Activated naive CD4-positive, alpha-beta T cell treated with anti-CD3 and anti-CD28 coated beads, Interleukin-2, amount 10 ng/mL, durations not matched to agents 7 days and 5 days (primary cell): ENCODE measurements at places on chromosomes 11 and 22.

DNA sequence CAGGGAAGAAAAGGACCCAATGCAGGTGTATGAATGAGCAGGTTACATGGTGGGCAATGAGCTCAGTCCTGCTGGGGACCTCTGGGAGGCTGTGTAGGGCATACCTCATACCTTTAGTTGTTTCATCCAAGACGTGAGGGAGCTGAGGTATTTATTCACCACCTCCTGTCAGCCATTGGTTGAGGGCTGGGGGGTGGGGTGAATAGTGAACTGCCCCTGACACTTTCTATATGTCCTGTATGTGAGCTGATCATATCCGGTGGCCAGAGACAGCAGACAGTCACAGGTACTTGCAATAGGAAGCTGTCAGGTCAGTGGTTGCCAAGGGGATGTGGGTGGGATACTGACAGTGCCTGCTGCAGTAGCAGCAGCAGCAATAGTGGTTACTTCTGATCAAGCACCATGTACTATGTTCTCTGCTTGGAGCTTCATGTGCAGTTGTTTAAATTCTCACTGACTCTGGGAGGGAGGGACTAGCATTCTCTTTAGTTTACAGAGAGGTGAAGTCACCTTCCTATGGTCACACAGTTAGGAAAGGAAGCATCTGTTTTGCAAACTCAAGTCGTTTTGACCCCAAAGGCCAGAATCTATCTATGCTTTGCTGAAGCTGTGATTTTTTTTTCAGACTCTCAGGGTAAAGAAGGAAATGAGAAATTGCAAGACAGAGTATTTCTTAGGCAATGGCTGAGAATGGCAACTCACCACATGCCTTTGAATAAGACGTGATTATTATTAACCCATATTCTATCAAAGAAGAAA lies 54.0 kb downstream of the MIAT start:
- H3K27me3 ChIP-seq: no peaks in the 10 kb centered on the region
- H3K36me3 ChIP-seq: peaks cover 31% of the 10 kb centered on the region
- H3K27ac ChIP-seq: peak overlapping the region; percentile 24
- H3K4me1 ChIP-seq: peaks cover 8% of the 10 kb centered on the region
- no peak for DNase-seq

DNA sequence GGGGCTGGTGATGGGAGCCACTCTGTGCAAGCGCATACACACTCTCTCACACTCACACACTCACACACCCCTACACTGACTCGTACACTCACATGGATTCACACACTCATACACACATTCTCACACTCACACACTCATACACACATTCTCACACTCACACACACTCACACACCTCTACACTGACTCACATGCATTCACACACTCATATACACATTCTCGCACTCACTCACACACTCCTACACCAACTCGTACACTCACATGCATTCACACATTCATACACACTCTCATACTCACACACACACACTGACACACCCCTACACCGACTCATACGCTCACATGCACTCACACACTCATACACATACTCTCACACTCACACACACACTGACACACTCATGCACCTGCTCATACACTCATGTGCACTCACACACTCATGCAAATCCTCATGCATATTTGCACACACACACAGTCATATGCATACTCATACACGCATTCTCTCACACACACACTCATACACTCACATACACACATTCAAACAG lies 5.1 kb downstream of the KRTAP5-11 start:
- peaks cover 2% of the 10 kb centered on the region for H3K4me1 ChIP-seq
- DNase-seq: no peak
- no peaks in the 10 kb centered on the region for H3K36me3 ChIP-seq

- DNase-seq: no peak
- H3K27ac ChIP-seq: no peak overlapping the region
- H3K27me3 ChIP-seq: peaks cover 55% of the 10 kb centered on the region
- no peaks in the 10 kb centered on the region for H3K4me1 ChIP-seq
These were observed 22.1 kb upstream of the BDNF start for GRCh38 chr11:27722117-27722952.

DNA sequence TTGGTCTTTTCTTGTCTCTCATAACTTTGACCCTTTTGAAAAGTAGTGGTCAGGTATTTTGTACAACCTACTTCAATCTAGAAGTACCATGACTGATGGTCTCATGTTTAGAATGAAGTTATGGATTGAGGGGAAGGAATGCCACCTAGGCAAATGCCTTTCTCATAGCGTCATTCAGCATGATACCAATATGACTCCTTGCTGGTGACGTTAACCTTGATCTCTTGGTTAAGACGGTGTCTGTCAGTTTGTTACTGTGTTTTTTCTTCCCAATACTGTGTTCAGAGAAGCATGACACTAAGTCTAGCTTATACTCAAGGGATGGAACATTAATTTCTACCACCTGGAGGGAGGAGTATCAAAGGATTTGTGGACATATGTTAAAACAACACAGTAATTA lies 130.9 kb downstream of the KIF18A start:
- H3K27me3 ChIP-seq: no peaks in the 10 kb centered on the region
- DNase-seq: no peak

GRCh38 chr11:121556937-121557336 lies 104.2 kb upstream of the SORL1-AS1 start:
- H3K27me3 ChIP-seq: no peaks in the 10 kb centered on the region
- H3K36me3 ChIP-seq: peaks cover 83% of the 10 kb centered on the region
- no peak overlapping the region for H3K27ac ChIP-seq
- H3K4me3 ChIP-seq: no peak overlapping the region

DNA sequence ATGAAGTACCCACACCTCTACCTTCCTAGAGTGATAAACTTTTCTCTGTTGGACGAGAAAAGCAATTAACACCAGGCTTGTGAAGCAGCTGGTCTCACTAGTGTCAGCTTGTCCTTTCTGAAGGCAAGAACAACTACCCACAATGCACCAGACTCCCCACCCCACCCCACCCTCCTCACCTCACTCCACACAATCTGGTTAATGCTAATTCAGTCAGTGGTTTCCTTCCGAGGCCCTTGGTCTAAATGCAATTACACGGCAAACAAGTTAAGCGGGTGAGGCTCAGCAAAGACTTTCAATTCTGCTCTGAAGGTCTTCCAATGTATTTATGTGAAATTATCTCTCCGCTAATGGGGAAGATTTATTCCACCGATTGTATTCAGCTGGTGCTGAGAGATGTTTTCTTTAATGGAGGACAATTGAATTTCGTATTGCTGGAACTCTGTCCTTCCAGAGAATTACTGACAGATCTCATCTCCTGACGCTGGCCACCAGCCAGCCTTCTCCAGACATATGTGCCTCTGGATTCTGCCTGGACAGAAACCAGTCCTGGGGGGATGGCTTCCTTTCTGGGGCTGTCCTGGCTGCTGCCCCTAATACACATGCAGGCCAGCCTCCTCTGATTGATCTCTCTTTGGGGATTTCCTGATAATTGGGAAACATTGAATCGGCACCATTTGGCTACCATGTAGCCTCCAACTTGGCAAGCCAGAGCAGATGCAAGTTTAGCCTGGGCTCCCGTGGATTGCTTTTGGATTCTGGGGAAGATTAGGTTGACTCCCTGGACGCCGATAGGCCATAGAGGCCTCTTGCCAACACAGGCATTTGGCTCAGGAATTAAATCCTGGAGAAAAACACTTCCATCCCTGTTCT lies 165.8 kb upstream of the NARS2 start:
- DNase-seq: no peak
- H3K27me3 ChIP-seq: peaks cover 4% of the 10 kb centered on the region
- no peak overlapping the region for H3K4me3 ChIP-seq

GRCh38 chr22:25127318-25127717 lies 72.3 kb upstream of the CRYBB3 start:
- DNase-seq: no peak
- no peak overlapping the region for H3K4me3 ChIP-seq
- no peaks in the 10 kb centered on the region for H3K27me3 ChIP-seq
- no peaks in the 10 kb centered on the region for H3K4me1 ChIP-seq

GRCh38 chr11:2530855-2531200 lies 86.0 kb downstream of the KCNQ1 start:
- peaks cover 1% of the 10 kb centered on the region for H3K36me3 ChIP-seq
- H3K4me1 ChIP-seq: peaks cover 39% of the 10 kb centered on the region
- DNase-seq: peak; percentile 13
- H3K27me3 ChIP-seq: peaks cover 5% of the 10 kb centered on the region

GRCh38 chr22:35299217-35299672 lies 449 bp upstream of the TOM1 start:
- DNase-seq: no peak
- peak overlapping the region; percentile 85 for H3K4me3 ChIP-seq
- peaks cover 20% of the 10 kb centered on the region for H3K36me3 ChIP-seq
- H3K27me3 ChIP-seq: no peaks in the 10 kb centered on the region

GRCh38 chr11:19628018-19628417 lies 84.6 kb upstream of the NAV2 start:
- no peak overlapping the region for H3K4me3 ChIP-seq
- H3K36me3 ChIP-seq: no peaks in the 10 kb centered on the region
- H3K27me3 ChIP-seq: peaks cover 1% of the 10 kb centered on the region
- no peaks in the 10 kb centered on the region for H3K4me1 ChIP-seq
- DNase-seq: no peak
- H3K27ac ChIP-seq: no peak overlapping the region

DNA sequence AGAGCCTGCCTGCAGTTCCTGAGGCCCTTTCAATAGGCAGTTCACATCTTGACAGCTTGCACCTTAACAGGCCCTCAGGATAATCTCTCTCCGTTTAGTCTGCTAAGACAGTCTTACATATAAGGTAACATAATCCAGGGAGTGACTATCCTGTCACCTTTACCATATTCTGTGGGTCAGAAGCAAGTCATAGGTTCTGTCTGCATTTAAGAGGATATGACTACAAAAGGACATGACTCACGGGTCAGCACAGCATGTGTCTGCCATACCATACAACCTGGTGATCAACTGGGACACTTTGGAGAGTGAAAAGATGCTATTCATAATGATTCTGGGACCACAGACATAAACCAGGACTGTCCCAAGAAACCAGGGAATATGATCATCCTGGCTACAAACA lies 611.1 kb downstream of the SOX6 start:
- no peak overlapping the region for H3K27ac ChIP-seq
- no peaks in the 10 kb centered on the region for H3K36me3 ChIP-seq
- no peaks in the 10 kb centered on the region for H3K4me1 ChIP-seq
- peaks cover 3% of the 10 kb centered on the region for H3K27me3 ChIP-seq

GRCh38 chr11:108947654-108948570 lies 283.0 kb downstream of the DDX10 start:
- H3K4me1 ChIP-seq: no peaks in the 10 kb centered on the region
- DNase-seq: no peak
- no peak overlapping the region for H3K27ac ChIP-seq

DNA sequence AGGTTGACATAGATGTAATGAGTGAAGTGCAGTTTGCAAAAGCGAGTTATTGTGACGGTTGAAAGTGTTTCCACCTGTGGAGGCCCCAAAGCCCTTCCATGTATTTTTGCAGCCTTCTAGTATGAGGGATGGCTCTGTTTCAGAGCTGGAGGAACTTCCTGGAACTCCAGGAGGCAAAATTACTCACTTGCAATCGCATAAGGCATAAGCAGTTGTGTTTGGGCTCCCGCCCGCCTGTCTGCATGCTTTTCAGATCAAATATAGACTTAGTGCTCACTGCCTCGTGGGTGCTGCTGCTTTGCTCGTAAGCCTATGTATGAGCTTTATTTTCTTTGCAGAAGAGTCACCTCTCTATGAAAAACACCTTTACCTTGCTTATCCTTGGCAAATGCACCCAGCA lies 146.8 kb upstream of the LARGE1 start:
- no peaks in the 10 kb centered on the region for H3K36me3 ChIP-seq
- H3K4me1 ChIP-seq: no peaks in the 10 kb centered on the region
- H3K4me3 ChIP-seq: no peak overlapping the region
- DNase-seq: no peak
- no peaks in the 10 kb centered on the region for H3K27me3 ChIP-seq

DNA sequence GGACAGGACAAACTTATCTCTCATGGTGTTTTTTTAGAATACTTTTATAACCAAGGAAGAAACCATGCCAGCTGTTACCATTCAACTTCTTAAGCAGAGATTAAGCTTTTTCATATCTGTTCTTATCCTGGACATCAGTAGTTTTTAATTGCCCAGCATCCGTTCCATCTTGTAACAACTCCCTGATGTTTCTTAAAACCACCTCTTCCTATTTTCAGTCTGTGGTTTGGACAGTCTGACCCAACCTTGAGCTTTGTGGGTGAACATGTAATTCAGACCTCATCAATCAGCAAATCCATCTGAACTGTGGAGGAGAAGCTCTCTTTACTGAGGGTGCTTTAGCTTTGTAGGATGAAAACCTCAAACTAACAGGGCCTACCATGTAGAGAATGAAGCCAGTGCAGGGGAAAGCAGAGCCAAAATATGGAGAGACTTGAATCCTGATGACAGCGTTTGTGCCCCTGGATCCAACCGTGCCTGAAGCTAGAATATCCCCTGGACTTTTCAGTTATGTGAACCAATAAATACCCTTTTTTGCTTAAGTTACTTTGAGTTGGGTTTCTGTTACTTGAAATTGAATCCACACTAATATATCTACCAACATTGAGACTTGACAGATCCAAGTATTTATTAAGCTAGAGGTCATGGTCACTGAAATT lies 9.4 kb downstream of the TUG1 start:
- peaks cover 4% of the 10 kb centered on the region for H3K4me1 ChIP-seq
- H3K27me3 ChIP-seq: no peaks in the 10 kb centered on the region
- H3K4me3 ChIP-seq: no peak overlapping the region
- DNase-seq: no peak
- peaks cover 62% of the 10 kb centered on the region for H3K36me3 ChIP-seq
- H3K27ac ChIP-seq: no peak overlapping the region

DNA sequence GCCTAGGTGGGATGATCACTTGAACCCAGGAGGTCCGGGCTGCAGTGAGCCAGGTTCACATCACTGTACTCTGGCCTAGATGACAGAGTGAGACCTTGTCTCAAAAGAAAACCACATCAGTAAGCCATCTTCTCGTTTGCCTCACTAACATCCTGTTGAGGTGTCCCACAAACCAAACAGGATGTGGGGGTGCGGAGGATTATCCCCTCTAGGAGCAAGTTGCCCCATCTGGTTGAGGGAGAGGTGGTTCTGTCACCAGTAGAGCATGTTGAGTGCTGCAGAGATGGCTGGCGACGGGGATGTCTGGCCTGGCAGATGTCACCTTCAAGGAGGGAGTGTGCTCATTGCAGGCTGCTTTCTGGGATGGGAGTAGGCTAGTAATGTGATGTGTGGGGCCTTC lies 72.4 kb downstream of the ZNRF3 start:
- H3K27ac ChIP-seq: peak overlapping the region; percentile 76
- peaks cover 100% of the 10 kb centered on the region for H3K27me3 ChIP-seq
- peak overlapping the region; percentile 25 for H3K4me3 ChIP-seq
- H3K36me3 ChIP-seq: no peaks in the 10 kb centered on the region

GRCh38 chr22:29377979-29378378 lies 10.4 kb downstream of the AP1B1 start:
- no peak overlapping the region for H3K27ac ChIP-seq
- DNase-seq: no peak
- H3K4me3 ChIP-seq: no peak overlapping the region
- H3K4me1 ChIP-seq: peaks cover 28% of the 10 kb centered on the region
- H3K36me3 ChIP-seq: peaks cover 30% of the 10 kb centered on the region

- no peak for DNase-seq
- H3K27me3 ChIP-seq: peaks cover 5% of the 10 kb centered on the region
- H3K4me1 ChIP-seq: peaks cover 38% of the 10 kb centered on the region
- H3K27ac ChIP-seq: peak overlapping the region; percentile 85
- peaks cover 6% of the 10 kb centered on the region for H3K36me3 ChIP-seq
These were observed 867 bp downstream of the SPA17 start for GRCh38 chr11:124674571-124674970.

GRCh38 chr11:123740787-123741158 lies 687 bp downstream of the ZNF202 start:
- DNase-seq: no peak
- peak overlapping the region; percentile 81 for H3K4me3 ChIP-seq
- H3K27me3 ChIP-seq: peaks cover under 1% of the 10 kb centered on the region
- peaks cover 20% of the 10 kb centered on the region for H3K36me3 ChIP-seq
- H3K27ac ChIP-seq: peak overlapping the region; percentile 83
- peaks cover 39% of the 10 kb centered on the region for H3K4me1 ChIP-seq
